BJ (cell line): ENCODE measurements at places on chromosomes 16 and 17.

GRCh38 chr17:72878975-72879660 is 213.4 kb downstream of the SLC39A11 start:
- no peak for DNase-seq

- no peak for DNase-seq
Measured at GRCh38 chr16:89183975-89184676, 12.6 kb downstream of the CDH15 start.

GRCh38 chr17:51814521-51814920 is 344.0 kb downstream of the CA10 start:
- no peak for DNase-seq

DNA sequence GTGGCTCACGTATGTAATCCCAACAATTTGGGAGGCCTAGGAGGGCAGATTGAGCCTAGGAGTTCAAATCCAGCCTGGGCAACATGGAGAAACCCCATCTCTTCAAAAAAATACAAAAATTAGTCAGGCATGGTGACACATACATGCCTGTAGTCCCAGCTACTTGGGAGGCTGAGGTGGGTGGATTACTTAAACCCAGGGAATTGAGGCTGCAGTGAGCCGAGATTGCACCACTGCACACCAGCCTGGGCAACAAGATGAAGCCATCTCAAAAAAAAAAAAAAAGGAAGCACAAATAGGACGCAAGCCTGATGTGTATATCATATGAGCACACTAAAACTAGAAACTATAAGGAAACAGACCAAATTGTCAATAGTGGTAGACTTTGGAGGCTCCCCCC is 17.1 kb upstream of the FLCN start:
- DNase-seq = no peak

- DNase-seq = no peak
Measured at GRCh38 chr17:81416612-81417011, 21.4 kb downstream of the BAHCC1 start.

DNA sequence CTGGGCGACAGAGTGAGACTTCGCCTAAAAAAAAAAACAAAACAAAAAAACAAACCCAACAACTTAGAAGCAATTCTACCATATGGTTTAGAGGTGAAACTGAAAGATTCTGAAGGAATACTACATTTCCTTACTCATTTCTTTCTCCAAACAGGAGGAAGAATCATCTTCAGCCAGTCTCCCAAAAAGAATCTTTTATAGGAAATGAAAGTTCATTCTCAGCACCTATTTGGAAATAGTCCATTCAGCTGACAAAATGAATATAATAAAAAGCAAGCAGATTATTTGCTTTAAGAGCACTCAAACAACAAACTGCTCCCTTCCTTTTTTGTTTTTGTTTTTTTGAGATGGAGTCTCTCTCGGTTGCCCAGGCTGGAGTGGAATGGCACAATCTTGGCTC is 17.7 kb downstream of the GRB2 start:
- no peak for DNase-seq

- DNase-seq = no peak
Measured at GRCh38 chr16:894136-894535, 76.6 kb downstream of the LMF1 start.

DNA sequence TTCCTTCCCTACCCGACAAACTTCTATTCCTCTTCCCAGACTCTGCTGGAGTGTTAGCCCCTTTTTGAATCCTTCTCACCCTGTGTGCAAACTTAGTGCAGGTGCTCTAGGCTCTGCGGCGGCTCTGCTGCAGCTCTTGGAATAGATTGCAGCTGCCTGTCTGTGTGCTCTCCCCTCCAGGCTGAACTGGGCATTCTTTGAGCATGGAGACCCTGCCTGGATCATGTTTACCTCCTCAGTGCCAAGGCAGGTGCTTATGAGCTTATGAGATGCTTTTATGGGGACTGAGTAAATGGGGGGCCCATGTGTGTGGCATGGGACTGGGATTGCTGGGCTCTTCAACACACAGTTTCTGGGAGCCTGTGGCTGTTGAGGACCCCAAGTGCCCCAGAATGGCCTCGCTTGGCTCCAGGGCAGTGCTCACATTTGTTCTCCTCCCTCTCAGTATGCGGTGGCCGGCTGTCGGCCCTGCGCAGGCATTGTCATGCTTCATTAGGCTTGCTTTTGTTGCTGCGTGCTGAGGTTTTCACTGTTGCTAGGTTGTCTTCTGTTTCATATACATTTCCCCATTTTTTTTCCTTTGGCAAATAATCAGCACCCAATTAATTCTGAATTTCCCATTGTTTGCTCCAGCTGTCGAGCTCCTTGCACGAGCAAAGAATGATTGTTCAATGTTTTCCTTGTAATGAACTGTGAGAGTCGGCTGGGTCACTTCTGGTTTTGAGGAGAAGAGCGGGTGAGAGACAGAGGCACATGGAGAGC is 185.5 kb upstream of the NLRP1 start:
- no peak for DNase-seq

- DNase-seq = no peak
Measured at GRCh38 chr16:12201216-12201615, 224.7 kb downstream of the SNX29 start.

GRCh38 chr17:41717408-41718286 is 5.5 kb downstream of the GAST start:
- no peak for DNase-seq

DNA sequence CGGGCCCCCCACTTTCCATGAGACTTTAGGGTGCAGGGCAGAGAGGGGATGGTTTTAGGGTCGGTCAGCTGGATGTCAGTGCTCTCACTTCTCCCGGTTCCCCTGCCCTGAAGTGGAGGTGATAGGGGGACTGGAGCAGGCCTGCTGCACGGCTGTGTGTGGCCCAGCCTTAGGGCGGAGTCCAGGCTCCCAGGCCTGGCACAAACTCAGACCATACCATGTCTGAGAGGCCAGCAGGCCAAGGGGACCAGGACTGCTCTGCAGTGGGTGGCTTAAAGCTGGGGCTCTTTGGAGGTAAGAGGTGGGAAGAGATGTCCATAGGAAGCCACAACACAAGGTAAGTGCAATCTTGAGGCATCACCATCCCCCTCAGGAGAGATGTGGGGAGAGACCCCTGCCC is 8.3 kb downstream of the TFAP4 start:
- no peak for DNase-seq

DNA sequence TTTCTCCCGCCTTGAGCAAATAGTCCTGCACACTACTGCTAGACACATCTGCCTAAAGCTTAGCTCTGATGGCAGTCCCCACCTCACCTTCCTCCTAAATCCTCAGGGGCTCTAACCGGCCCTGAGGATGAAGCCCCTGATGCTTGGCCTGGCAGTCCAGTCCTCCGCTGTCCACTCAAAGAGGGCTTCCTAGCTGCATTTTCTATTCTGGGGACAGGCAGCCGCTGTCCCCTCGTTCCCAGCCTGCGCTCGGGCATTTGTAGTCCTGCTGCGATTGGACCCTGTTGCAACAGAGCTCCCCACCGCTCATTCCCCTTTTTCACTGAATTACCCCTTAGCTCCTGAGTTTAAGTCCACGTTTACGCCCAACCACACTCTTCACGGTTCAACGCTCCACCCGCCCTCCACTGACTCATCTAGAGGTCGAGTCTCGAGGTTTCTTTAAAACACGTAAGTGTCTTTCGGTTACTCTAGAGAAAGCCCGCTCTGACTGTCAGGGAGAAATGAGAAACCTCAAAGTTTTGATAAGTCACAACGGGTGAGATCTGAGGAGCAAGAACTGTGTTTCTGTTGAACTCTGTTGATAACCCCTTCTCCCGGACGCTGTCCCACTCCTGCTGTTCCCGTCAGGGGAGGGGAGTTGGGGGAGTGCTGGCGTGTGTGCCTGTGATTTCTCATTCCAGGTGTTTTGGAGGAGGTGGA is 4.5 kb downstream of the CCR7 start:
- no peak for DNase-seq

GRCh38 chr17:77197115-77197514 is 56.3 kb downstream of the SEC14L1 start:
- no peak for DNase-seq

- no peak for DNase-seq
Measured at GRCh38 chr17:5877948-5878347, 192.2 kb upstream of the WSCD1 start.

DNA sequence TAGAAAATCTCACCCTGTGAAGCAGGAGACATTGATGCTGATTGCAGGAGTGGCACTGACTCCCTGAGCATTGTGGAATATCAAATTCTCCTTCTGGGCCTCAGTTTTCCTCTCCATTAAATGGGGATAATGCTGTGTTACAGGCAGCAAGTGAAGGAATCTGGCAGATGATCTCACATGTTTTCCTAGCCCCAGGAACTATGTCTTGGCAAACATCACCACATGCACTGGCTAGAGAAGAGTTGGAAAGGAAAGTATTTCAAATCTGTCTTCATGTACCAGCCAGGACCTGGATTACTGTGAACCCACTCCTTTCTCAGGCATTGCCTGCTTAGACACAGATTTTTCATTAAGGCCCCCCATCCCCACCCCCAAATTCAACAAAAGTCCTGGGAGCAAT is 13.6 kb upstream of the CCL8 start:
- DNase-seq = no peak

DNA sequence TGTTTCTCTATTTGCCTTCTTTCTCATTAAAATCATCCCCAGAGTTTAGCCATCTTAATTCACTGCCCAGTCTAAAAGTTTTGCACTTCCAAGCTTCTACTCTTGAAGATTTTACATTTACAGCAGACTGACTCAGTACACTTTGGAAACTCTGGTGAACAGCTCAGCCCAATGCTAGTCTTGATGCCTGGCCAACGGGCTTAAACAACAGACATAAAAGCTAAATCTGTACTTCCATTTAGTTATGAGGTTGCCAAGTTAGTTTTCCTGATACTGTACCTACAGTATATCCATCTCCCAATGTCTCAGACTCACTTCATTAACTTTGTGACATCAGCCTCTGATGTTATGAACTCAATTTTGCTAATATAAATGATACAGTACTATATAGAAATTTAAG is 891.8 kb upstream of the SOX9 start:
- no peak for DNase-seq

DNA sequence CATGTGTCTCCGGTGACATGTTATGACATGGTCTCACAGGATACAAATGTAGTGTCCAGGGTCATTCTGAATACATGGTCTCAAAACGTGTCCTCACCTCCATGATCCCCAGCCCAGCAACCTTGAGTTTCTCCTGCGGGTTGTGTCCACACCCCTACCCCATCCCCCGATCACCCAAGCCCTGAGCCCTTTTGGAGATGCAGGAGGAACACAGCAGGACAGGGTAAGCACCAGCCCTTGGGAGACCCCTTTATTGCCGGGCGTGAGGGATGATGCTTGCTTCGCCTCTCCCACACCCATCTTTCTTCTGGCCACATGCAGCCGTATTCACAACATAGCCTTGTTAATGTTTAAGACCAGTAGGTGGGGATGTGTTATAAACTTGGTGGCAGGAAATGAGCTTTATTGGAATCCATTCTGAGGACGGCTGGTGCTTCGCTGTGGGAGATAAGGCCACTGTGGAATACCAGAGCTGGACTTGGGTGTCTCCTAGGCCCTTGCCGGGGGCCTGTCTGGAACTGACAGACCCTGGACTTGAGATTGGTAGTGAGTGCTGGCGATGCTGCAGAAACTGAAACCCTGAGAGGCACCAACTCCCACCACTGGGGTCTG is 5.5 kb downstream of the TMEM132E start:
- no peak for DNase-seq

DNA sequence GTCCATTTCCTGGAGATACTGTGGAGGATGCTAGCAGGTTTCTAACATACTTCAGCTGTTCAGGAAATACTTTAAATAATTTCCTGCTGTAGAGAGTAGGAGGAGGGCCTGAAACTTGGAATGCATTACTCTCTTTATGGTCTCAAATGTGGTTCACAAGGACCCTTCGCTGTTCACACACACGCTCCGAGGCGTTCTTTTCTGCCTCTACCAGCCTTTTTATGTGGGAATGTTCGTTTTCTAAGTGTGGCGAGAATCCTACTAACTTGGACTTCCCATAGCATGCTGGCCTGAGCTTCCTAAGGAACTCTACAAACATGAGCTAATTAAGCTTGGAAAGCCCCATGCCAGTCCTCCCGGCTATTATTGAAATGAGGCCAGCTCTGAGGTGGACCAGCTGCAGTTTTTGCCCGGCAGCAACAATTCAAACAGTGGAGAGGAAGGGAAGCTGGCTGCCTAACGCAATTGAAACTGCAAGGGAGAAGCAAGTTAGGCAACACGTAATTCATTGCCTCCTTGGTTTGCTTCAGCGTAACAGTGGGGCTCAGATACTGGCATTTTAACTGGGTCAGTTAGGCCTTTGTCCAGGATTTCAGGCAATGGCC is 18.9 kb downstream of the KPNA2 start:
- peak; percentile 80 for DNase-seq

DNA sequence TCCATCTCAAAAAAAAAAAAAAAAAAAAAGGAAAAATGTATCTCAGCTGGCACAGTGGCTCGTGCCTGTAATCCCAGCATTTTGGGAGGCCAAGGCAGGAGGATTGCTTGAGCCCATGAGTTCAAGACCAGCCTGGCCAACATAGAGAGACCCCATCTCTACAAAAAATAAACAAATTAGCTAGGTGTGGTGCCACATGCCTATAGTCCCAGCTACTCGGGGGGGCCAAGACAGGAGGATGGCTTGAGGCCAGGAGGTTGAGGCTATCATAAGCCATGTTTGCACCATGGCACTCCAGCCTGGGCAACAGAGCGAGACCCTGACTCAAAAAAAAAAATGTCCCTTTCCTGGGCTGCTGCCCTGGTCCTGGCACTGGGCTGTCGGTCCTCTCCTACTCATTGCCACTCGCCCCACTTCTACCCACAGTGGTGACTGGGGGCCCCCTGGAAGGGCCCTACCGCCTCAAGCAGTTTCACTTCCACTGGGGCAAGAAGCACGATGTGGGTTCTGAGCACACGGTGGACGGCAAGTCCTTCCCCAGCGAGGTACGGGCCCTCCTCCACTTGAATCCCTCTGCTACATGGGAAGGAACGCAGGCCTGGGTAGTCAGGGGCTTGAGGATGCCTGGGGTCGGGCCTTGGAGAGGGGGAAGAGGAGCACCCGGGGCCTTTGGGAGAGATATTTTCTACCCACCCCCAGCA is 6.1 kb downstream of the CA7 start:
- DNase-seq = no peak

- DNase-seq = no peak
Measured at GRCh38 chr16:534856-535445, 7.4 kb downstream of the CAPN15 start.
